ENCODE measurements at places on chromosomes 13 and 19. TPM values are rescaled to one million over a fixed set of nuclear protein-coding genes. Genes with fewer than 3 reads are reported as not detected.

KL gene
- 0.24 TPM for total RNA-seq

CGB3 gene
- total RNA-seq: not detected

PPM1N gene
- 1.4 TPM for total RNA-seq

SELENOV gene
- total RNA-seq: not detected

MKNK2 gene
- total RNA-seq: 333 TPM

IGFL4 gene
- not detected for total RNA-seq

FUT3 gene
- not detected for total RNA-seq

PINLYP gene
- 3.9 TPM for total RNA-seq

ZNF699 gene
- total RNA-seq: 10.1 TPM

ZNF808 gene
- total RNA-seq: 41.7 TPM
